ENCODE measurements at places on chromosomes 16 and 17.
A peak's percentile ranks its signal among the peaks of the same experiment; 100 is the strongest.

GRCh38 chr16:27253526-27253930, 15.0 kb downstream of the NSMCE1 start:
- peak; percentile 78 for DNase-seq

DNA sequence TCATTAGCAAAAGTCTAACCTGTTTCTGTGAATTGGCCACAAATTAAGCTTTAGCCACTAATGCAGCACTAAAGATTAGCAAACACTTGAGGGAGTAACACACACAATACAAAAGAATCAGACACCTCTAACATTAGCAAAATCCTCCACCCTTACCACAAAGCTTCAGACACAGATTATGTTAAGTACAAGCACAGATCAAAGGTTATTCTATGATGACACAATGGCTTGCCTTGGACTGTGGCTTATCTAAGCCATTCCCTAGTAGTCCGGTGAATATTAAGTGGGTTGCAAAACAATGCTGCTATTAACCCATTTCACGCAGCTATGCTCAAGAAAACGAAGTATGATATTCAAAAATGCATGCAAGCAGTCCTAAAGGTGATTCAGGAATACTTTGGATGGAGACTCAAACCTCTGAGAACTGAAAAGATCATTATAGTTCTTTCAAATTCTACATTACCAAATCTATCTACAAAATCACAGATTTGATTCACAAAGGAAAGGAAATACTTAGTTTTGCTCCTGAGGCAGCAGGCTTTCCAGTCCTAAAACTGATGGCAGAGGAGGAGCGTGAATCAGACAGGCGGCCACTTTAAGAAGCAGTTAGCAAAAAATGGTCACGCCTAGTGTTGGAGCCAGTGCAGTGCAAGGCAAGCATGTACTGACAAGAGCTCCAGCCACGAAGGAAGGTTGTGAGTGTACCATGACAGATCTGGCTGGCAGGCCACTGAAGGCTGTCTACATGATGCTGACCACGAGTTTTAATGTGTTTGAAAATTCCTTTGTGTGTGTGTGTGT, 67.2 kb downstream of the PARN start:
- peak; percentile 51 for DNase-seq

DNA sequence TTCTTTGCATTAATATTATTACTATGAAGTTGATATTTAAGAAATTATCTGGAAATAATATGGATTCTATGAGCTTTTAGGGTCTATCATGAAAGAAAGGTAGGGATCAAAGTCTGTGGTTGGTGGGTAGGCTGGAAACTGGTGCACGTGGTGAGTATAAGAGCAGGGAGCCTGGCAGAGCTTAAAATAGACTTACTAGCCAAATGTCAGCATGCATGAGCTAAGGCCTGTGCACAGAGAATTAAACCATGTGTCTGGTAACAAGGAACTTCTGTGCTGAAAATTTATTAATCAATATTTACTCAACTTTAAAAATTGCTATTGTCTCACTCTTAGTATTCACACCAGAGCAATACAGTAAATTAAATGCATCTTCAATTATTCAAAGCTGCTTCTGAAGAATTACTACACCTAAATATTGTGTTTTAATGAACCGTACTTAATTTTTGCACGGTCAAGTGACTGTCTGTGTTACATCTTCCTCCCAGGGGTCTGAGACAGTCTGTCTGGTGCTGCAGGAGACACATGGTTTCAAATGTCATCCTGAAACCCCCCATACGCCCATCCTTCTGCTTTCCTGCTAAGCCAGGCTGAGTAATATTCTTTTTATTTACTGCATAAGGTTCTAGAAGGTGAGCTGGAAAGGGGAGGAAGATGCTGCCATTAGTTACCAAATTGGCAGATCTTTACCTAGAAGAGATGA, 161.0 kb upstream of the NLRP1 start:
- no peak for DNase-seq

- peak; percentile 82 for DNase-seq
These were observed 14.8 kb downstream of the PDP2 start for GRCh38 chr16:66894948-66895688.

DNA sequence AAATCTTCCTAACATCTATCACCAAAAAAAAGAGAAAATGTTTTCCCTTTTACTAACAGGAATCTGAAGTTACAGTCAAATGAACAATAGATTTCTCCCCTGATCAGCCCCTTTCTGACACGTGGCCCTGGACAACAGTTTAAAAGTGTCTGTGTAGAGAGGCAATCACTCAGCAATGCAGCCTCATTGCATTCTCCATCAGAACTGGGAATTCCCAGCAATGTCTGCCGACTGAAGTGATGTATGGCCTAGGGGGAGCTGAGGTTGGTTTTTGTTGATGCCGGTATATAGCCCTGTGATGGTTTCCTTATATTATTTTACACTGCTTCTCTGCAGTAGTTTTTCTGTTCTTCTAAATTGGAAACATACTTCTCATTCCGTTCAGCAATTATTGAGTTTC, 904.3 kb upstream of the CDH8 start:
- DNase-seq = no peak

- DNase-seq = no peak
These were observed 1.4 kb downstream of the KIAA0753 start for GRCh38 chr17:6639014-6639585.

GRCh38 chr17:71625330-71625729, 495.5 kb upstream of the SOX9 start:
- no peak for DNase-seq

GRCh38 chr17:39171933-39172332, 6.0 kb upstream of the ARL5C start:
- DNase-seq = no peak

- no peak for DNase-seq
These were observed 1117.7 kb downstream of the CDH11 start for GRCh38 chr16:64004116-64004515.

DNA sequence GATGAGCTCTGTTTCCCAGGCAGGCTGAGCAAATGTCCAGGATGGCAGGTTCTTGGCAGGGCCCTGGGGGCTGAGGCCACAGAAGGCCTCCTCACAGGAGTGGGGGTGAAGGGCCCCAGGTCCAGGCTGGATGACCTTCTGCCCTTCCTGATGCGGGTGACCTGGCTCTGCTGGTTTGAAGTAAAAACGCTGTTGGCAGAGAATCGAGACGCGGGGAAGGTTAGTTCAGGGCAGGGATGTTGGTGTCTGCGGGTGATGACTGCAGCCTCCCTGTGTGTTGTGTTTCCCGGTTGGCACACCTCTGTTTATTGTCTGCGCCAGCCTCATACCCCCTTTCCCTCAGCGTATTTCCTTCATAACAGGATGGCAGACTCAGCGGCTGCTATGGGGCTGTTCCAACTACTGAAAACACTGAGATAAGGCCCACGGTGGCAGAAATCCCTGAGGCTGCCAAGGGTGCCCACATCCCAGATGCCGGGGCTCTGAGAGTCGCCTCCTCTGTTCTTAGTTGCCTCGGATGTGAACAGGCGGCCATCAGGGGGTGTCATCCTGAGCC, 104.6 kb downstream of the METRNL start:
- no peak for DNase-seq

- no peak for DNase-seq
These were observed 30.0 kb downstream of the STH start for GRCh38 chr17:46028981-46029565.

- DNase-seq = no peak
These were observed 1.4 kb downstream of the APRT start for GRCh38 chr16:88810166-88810911.

DNA sequence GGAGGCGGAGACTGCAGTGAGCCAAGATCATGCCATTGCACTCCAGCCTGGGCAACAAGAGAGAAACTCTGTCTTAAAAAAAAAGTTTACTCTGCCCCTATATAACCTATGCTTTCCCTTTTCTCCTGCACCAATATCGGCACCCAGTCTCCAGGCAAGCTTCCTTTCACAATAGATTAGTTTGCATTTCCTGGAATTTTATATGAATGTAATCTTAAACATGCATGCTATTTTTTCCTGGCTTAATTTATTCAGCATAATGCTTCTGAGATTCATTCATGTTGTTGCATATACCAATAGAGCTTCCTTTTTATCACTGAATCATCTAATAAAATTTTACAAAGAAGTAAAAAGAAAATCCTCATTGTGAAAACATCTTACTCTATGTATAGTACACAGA, 59.4 kb downstream of the USP32 start:
- no peak for DNase-seq

DNA sequence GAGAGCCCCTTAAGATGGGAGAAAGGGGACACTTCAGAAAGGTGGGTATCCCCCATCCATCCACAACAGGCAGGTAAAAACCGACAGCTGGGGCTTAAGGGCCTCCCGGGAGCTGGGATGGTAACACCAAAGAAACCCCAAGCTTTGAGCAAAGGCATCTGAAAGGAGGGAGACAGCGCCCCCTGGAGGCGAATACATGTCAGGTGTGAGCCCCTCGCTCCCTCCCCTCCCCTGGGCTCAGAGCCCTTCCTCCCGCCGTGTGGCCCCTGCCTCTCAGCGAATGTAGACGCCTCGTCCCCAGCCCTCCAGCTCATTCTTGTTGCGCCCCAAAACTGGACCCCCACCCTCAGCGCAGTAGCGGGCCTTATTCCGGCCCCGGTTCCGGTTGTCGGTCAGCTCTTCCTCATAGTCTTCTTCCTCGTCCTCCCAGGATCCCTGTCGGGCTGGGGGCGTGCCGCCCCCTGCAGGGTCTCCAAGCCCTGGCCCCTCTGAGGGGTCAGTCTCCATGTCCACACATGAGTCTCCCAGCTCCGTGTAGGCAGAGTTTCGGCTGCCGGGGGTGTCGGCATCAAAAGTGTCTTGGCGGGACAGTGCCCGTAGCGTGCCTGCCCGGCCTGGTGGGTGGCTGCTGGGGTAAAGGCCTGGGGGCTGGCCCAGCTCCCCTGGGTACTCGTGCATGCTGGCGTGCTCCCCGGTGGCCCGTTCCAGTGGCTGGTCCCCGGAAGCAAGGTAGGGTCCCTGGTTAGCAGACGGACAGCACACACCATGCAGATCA, 9.1 kb upstream of the ARL5C start:
- DNase-seq = peak; percentile 84

GRCh38 chr16:83345846-83346640, 461.7 kb upstream of the HSBP1 start:
- no peak for DNase-seq

Data from GM03348 (cell line).